Central memory CD8-positive, alpha-beta T cell (primary cell): ENCODE measurements at places on chromosomes 3 and 15.

GRCh38 chr3:90018779-90019178, 911.4 kb downstream of the EPHA3 start:
- DNase-seq, result no peak

- DNase-seq, result no peak
Observed at GRCh38 chr3:188006726-188007393, 147.1 kb upstream of the LPP start.

GRCh38 chr3:188685789-188686188, 486.0 kb upstream of the TPRG1 start:
- no peak for DNase-seq

DNA sequence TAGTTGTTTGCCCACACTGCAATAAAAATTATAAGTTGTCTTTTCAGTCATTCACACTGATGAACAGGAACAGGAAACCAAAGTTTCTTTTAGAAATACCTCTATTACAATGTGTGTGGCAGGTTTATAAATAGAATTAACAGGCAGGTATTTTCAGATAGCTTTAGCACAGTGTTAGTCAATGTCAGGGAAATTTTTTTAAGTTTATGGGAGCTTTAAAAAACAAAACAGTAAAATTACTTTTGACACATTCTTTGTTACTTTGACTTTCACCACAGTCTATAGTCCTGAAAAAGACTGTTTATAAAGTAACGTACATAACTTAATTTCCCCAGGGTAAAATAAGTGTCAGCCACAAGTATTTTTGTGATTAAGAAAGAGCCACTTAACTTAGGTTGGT, 38.1 kb downstream of the SERPINI1 start:
- no peak for DNase-seq

- DNase-seq, result no peak
Observed at GRCh38 chr3:128820252-128820839, 59.1 kb upstream of the ACAD9 start.

GRCh38 chr15:98853161-98853560, 154.4 kb downstream of the PGPEP1L start:
- DNase-seq, result peak; percentile 42

DNA sequence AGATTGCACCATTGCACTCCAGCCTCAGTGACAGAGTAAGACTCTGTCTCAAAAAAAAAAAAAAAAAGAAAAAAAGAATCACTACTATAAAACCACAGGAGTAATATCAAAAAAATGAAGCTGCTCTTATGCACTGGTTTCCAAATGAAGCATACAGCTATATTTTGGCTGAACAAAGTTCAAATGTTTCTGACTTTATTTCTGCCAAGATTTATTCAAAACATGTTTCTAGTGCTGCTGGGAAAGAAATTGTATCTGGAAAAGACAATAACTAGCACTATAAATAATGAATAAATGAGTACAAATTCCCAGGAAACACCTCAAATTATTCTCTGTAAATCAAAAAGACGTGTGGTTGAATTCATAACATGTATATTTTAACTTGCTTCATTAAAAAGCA, 102.5 kb upstream of the MME start:
- DNase-seq, result no peak

- DNase-seq, result no peak
Observed at GRCh38 chr3:75110741-75111140, 496.3 kb upstream of the CNTN3 start.

DNA sequence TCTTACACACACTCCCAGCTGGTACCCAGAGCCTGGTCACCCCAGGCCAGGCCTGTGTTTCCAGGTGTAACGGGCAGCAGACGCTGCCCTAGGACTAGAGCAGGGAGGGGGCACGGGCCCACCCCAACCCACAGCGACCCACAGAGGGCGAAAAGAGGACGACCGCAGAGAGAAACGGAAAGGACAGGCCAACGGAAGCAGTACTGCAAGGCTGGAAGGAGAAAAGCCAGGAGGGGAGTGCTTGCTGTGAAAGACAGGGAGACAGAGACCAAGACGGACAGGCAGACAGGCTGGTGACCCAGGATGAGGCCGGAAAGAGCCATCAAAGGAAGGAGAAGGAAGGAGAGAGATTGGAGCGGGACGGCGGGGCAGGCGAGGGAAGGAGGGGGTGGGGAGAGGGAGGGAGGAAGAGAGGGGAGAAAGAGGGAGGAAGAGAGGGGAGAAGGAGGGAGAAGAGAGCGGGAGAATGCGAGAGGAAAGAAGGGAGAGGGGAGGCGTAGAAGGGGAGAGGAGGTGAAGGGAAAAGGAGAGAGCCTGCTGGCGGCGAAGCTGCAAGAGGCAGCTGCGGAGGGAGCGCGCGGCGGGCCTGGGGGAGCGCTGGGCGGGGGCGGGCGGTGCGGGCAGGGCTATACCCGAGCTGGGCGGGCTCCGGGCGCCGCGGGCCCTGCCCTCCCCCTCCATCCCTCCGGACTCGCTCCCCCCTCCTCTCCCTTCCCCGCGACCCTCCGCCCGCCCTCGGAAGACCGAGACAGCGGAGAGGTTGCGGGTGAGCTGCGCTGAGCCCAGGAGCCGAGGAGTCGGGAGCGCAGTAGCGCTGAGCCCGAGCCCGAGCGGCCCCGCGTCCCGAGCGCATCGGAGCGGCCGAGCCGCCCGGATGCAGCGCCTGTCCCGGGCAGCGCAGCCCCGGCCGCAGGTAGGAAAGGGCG, at the start of gene SLC6A1:
Gene SLC6A1, plus strand, starts transcription at position 732 of the 926 bp plus-strand sequence. CDS start 24,464 bp downstream, outside the sequence.
- no peak for DNase-seq

- DNase-seq, result no peak
Observed at GRCh38 chr3:158094235-158095110, 11.7 kb downstream of the SHOX2 start.

DNA sequence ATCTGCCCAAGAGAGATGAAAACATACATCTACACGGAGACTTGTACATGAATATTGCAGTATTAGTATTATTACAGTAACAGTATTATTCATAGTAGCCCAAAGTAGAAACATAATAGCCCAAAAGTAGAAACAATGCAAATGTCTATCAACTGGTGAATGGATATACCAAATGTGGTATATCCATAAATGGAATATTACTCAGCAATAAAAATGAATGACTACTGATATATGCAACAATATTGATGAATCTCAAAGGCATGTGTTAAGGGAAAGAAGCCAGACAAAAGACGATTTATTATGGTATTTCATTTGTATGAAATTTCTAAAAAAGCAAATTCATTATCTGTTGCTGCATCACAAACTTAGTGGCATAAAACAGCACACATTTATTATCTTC, 23.5 kb upstream of the ZNF639 start:
- no peak for DNase-seq

DNA sequence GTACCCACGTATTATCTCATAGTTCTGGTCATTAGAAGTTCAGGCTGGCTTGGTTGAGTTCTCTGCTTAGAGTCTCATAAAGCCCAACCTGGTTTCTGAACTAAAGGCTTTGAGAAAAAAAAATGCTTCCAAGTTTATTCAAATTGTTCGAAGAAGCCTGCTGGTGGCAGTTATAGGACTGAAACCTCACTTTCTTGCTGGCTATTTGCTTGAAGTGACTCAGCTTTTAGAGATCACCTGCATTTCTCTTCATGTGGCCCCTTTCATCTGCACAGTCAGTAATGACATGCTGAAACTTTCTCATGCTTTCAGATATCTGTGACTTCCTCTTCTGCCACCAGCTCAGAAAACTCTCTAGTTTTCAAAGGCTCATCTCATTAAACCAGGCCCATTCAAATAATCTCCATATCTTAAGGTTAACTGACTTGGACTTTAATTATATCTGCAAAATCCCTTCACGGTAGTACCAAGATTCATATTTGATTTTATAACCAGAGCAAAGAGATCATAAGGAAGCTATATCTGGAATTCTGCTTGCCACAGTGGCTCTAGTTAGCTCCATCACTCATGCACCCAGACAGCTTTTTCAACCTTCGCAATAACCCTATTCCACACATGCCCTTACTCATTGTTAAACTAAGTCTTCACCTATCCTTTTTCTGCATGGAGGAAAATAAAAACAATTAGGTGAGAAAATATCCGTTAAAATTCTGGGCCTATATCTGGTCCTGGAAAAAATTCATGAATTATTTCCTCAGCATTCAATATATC, 433.8 kb upstream of the CBLB start:
- DNase-seq, result no peak

DNA sequence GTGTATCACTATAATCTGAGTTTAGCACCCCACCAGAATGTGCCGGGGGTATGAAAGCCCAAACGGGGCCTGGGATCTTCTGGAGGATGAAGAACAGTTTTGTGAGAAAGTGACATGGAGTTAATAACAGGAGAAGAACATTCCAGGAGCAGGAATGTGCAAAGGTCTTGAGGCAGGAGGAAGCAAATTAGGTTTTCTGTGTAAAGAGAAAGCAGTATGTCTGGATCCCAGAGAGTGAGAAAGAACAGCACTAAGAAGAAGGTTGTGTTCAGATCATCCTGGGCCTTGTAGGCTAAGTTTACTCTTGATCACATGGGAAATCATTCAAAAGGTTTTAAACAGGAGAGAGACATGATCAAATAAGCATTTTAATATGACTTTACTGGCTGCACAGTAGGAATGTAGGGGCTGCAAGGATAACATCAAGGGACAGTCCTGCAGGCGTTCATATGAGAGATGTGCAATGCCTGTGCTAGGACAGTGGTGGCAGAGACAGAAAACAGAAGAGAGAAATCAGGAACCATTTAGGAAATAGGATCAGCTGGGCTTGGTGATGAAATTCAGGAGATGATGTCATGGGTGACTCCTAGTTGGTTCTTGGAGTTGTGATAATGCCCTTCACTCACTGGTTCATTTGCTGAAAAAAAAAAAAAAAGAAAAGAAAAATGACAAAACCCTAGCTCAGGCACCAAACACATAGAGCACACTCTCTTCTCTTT, 113.5 kb downstream of the TNIK start:
- DNase-seq, result no peak

- DNase-seq, result no peak
Observed at GRCh38 chr15:55588070-55588814, at the start of gene PYGO1. PYGO1 (minus strand) TSS chr15:55588345; CDS start chr15:55587883, 462 bp downstream.

GRCh38 chr15:41417418-41418195, 712 bp downstream of the RTF1 start:
- DNase-seq, result no peak

DNA sequence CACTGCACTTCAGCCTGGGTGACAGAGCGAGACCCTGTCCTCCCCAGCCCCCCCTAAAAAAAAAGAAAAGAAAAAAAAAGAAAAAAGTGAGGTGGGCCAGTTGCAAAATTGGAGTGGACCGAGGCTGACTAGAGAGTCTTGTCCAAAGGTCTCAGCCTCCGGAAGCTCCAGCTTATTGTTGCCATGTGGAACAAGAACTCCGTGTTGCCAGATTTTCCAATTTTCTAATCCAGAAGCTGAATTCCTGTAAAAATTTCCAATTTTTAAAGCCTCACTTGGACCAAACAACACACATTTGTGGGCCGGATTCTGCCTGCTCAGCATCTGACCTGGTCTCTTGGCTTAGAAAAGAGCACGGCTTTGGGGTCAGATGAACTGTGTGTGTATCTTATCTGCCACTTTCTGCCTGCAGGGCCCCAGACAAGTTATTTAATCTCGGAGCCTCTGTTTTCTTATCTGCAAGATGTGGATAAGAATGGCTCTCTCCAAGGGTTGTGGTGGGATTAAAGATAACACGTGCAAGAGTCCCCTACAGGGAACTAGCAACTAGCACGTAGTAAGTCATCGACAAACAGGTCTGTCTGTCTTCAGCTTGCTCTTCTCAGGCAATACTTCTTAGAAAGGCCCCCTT, 73.7 kb upstream of the TLE3 start:
- no peak for DNase-seq

- no peak for DNase-seq
Observed at GRCh38 chr15:41862515-41863116, 24.0 kb downstream of the PLA2G4B start.

GRCh38 chr15:34841262-34841725, 45.9 kb upstream of the ACTC1 start:
- DNase-seq, result no peak

GRCh38 chr3:11718637-11719405, 75.1 kb upstream of the VGLL4 start:
- DNase-seq, result peak; percentile 13
